Spleen (tissue), 13 donors: ENCODE measurements at places on chromosomes 16 and 17.

DNA sequence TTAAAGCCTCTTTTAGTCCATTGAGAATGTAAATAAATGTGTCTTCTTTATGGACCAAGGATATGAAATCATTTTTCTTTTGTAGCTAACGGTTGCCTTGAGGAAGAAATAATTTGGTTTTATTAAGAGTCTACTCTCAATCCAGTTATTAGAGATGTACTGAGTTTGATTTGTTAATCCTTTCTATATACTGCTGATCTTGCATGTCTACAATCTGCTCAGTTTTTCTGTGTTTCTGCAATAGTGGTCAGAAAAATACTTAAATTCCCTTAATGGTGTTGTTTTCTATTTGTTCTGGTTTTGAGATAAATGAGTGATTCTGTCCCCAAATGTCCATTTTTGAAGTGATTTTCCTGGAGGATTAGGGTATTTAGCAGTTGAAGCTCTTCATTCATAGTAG is 54.9 kb downstream of the CYLD start:
- no peak for DNase-seq

GRCh38 chr16:52383640-52384292 is 163.2 kb downstream of the TOX3 start:
- no peak for DNase-seq

GRCh38 chr17:72661116-72661944 is 431.2 kb downstream of the SLC39A11 start:
- no peak for DNase-seq

DNA sequence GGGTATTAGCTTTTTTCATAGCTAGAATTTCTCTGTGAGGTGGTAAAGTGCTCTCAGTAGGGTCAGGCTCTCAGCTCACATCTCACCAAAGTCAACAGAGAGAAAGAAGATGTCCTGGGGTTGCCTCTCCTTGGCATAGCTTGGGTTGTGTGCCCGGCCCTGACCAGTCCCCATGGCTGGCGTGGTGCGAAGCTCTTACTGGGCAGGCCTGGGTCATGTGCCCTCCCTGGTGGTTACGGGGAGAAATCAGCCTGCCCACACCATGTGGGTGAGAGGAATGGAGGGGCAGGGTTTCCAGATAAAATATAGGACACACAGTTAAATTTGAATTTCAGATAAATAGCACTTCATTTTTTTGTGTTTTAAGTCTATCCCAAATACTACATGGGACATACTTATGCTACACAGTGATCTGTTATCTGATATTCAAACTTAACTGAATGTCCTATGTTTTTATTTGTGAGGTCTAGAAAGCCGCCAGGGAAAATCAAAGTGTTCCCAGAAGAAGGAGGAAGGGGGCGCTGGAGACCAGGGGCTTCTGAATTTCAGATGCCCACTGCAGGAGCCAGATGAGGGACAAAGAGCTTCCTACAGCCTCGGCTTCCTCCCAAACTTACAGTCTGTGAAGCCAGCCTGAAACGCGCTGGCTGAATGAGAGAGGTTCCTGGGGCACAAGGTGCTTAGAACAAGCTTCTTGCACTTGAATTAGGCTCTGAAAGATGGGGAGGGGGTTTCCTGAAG is 45.4 kb downstream of the NKD1 start:
- peak; percentile 43 for DNase-seq

DNA sequence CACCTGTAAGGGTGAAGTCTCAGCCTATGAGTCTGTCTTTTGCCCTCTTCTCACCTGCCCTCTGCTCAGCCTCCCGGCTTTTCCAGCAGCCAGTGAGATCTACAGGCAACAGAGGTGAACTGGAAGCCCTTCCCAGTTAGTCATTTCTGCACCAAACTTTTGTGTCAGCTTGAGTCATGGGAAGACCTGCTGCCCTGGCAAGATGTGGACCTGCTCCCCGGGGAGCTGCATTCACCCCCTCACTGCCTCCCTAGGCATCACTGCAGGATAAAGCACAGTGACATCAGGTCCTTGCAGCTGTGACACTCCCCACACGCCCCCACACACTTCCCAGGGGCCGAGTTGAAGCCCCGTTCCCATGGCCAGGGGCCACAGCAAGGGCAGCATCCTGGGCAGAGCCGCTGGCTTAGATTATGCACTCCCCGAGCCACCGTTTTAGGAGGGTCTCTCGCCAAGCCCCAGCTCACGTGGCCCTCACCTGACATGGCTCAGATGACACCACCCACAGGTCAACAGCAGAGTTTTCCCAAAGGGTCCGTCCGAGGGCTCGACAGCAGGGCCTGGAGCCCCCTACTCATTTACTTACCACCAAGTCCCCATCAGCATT is 6.5 kb upstream of the ABR start:
- DNase-seq, result no peak

- no peak for DNase-seq
Measured at GRCh38 chr17:42460371-42460770, 1.7 kb downstream of the ATP6V0A1 start.
